ENCODE measurements at places on chromosomes 11 and 22.

DNA sequence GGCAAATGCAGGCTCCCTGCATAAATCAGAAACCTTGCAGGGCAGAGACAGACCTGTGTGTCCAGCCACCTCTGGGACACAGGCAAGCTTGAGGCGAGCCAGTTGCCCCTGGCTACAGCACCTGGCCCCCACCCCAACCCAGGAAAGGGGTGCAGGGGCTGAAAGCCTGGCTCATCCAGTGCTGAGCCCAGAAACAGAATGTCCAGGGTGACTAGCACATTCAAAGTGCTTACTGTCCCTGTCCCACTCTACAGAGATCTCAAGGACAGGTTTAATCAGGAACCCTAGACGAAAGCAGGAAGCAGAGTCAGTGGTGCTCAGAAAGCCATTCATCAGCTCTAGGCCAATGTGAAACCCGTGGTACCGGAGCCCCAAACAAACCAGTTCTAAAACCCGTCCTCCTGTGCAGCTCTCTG is 31.9 kb downstream of the PLEKHA7 start:
- peak; percentile 20 for DNase-seq

GRCh38 chr22:17172029-17172833 is 13.2 kb upstream of the HDHD5 start:
- peak; percentile 13 for DNase-seq

GRCh38 chr11:2528301-2529050 is 83.7 kb downstream of the KCNQ1 start:
- DNase-seq = no peak

- DNase-seq = no peak
Observed at GRCh38 chr22:20738394-20739089, 35.4 kb upstream of the SERPIND1 start.

- DNase-seq = no peak
Observed at GRCh38 chr11:134843735-134844134, 431.7 kb upstream of the B3GAT1 start.

DNA sequence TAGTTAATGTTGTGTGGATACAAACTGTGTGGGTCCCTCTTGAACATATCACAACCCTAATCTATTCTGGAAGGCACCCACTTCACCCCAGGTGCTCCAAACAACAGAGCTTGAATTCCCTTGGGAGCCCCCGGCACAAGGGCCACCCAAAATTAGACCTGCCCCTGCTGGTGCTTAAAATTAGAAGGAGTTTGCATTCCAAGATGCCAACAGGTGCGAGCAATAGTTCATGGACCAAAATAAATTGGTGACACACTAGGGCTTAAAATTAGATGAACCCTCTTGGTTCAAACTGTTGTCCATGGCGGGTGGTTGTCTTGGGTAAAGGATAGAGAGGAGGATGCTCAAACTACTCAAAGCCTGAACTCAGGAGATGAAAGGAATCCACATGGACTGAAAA is 291.5 kb downstream of the MN1 start:
- DNase-seq = no peak

DNA sequence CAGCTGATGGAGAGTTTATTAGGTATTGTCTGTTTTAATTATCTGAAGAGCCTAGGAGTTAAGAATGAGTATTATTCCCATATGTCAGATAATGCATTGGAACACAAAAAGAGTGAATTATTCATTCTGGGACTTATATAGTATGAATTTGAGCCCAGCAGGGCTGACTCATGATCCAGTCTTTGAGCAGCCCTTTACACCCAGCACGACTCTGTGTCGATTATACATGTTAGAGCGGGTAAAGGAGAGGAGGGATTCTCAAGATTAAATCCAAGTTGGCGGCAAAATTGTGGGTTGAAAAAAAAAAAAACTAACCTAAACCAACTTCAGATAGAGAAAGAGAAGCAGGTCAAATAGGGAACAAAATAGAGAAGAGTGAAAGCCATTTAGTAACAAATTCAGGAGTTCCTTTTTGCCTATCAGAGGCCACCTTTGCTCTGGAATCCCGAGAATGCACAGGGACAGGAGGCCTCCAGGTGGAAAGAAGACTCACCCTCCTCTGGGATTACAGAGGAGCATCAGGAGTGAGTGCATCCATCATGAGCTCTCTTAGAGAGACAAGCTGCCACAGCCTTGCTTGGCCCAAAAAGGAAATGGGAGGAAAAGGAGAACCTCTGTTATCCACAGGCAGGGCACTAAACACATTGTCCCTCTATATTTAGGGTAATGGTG is 3.1 kb downstream of the MRGPRX1 start:
- DNase-seq = no peak

GRCh38 chr11:47854667-47855066 is 6.5 kb upstream of the NUP160 start:
- no peak for DNase-seq

GRCh38 chr22:24043958-24044357 is 32.9 kb downstream of the CABIN1 start:
- no peak for DNase-seq

DNA sequence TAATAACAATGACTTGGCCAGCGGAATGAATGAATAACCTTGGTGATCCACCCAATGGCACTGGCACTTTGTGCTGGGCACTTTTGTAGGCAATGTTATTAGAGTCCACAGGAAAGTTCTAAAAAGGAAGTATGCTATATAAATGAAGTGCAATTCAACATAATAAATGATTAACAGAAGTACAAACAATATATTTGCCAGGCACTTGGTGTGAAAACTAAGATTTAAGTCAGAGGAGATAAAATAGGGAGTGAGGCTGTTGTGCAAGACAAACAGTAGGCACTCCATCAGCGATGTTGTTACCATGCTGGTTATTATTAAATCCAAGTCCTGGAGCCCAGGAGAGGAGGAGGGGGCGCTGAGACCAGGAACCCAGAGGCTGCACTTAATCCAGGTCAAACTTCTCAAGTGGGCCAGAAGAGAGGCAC is 173.8 kb downstream of the LARGE1 start:
- no peak for DNase-seq

DNA sequence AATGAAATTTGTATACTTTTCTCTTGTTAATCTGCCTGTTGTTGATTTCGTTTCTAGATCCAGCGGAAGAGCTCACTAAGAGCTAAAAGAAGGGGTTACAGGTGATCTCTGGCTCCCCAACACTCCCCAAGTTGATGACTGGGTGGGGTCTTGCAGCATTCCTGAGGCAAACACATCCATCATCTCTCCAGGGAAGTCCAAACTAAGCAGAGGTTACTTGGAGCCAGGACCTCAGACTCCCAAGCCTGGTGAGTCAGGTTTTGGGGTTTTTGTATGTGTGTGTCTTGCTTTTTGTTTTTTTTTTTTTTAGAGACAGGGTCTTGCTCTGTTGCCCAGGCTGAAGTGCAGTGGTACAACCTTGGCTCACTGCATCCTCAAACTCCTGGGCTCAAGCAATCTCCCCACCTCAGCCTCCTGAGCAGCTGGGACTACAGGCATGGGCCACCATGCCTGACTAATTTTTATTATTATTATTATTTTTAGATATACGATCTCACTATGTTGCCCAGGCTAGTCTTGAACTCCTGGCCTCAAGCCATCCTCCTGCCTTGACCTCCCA is 11.5 kb upstream of the RPS3 start:
- DNase-seq = no peak

GRCh38 chr11:12573707-12574485 is 100.3 kb upstream of the TEAD1 start:
- DNase-seq = no peak

GRCh38 chr11:33674035-33674814 is 26.4 kb downstream of the C11orf91 start:
- DNase-seq = no peak

- DNase-seq = no peak
Observed at GRCh38 chr11:45538939-45539338, 126.5 kb downstream of the CHST1 start.

- no peak for DNase-seq
Observed at GRCh38 chr11:71986131-71986530, 12.6 kb upstream of the IL18BP start.

- no peak for DNase-seq
Observed at GRCh38 chr22:46336119-46337078, 885 bp downstream of the TRMU start.

DNA sequence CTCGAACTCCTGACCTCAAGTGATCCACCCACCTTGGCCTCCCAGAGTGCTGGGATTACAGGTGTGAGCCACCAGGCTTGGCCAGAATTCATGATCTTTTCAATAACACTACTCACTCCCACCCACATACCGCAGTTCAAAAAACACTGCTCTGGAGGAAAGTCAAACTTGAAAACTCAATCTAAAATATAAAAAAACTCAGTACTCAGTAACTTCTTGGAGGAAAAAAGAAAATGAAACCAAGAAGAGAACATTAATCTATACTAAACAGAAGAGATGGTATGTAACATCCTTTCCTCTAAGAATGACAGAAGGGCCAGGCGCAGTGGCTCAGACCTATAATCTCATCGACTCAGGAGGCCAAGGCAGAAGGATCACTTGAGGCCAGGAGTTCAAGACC is 58.3 kb downstream of the MRTFA start:
- DNase-seq = no peak

- DNase-seq = no peak
Observed at GRCh38 chr11:99240192-99241030, 219.7 kb downstream of the CNTN5 start.

DNA sequence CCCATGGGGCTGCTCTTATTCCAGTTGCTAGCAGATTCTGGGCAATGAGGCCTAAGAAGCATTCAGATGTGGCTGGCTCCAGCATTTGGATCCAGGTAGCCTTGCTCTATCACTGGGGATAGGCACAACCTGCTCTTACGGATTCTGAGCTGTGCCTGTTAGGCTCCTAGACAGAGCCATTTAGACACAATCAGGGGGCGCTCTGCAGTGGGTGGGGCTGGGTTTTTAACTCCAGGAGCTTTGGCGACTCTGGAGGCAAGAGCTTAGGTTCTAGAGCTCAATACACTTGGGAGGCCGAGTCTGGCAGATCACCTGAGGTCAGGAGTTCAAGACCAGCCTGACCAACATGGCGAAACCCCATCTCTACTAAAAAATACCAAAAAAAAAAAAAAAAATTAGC is 32.0 kb downstream of the KCNC1 start:
- no peak for DNase-seq

GRCh38 chr22:29136782-29137700 is 64.2 kb downstream of the KREMEN1 start:
- DNase-seq = no peak

- DNase-seq = no peak
Observed at GRCh38 chr11:57426439-57426928, 437 bp downstream of the SLC43A3 start.

DNA sequence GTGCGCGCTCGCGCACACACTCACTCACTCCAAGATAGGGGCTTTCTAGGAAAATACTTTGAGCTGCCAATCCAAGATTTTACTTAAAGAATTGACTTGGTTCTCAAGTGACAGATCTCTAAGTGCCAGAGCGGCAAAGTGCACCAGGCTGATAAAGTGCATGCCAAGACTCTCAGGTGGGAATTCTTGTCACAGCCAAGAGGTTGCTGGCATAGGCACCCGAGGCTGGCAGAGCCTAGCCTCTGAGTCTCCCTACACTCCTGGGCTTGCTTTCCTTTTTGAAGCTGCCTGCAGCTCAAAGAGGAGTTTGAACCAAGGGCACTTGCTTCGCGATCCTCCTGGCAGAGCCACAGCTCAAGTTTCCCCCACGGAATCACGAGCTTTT is 2.5 kb upstream of the ADM start:
- peak; percentile 41 for DNase-seq

- DNase-seq = no peak
Observed at GRCh38 chr22:38710351-38710750, 4.6 kb downstream of the GTPBP1 start.

DNA sequence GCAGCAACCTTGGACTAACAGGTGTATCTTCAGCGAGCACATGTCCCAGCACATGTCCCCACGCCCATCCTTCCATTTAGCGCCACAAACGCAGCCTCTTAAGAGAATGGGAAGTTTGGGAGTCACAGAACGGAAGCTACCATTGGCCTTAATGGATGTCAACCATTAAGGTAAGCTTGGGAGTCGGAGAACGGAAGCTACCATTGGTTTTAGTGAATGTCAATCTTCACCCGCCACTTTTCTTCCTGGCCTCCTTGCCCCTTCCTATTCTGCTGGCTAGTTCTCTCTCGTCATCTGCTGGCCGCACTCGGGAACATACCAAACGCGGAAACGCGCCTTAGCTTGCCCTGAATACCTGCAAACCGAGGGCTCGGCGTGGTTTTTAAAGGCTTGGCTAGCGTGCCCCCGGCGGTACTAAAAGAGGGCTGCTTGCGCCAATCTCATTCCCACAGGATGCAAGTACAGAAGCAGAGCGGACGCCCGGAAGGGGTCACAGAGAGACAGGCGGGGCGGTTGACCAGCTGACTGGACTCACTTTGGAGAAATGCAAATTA is 24.3 kb downstream of the GLYATL1 start:
- DNase-seq = no peak

DNA sequence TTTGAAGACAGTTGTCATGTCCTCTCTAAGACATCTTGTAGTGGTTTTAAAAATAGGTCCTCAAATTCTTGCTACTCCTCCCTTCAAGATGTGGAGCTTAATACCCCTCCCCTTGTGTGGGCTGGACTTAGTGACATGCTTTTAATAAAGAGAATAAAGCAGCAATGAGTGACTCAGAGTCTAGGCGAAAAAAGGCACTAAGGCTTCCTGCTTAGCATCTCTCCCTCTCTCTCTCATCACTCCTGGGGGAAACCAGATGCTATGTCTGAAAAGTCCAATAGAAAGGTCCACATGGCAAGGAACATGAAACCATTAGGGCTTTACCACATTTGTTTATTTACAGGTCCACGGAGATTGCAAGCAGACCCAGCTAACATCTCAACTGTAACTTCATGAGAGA is 11.7 kb downstream of the SERGEF start:
- DNase-seq = no peak

DNA sequence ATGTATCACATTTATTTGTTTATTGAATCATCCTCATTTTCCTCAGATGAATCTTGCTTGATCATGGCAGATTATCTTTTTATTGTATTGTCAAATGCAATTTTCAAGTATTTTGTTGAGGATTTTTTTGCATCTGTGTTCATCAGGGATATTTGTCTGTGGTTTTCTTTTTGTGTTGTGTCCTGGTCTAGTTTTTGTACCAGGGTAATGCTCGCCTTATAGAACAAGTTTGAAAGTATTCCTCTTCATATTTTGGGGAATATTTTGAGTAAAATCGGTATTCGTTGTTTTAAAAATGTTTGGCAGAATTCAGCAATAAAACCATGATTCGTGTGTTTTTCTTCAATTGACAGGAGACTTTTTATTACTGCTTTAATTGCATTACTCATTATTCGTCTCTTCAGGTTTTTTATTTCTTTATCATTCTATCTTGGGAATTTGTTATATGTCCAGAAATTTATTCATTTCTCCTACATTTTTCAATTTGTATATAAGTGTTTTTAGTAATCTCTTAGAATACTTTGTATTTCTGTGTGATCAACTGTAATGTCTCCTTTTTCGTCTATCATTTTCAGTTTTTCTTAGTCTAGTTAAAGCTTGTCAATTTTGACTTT is 113.4 kb upstream of the SERPIND1 start:
- DNase-seq = no peak

DNA sequence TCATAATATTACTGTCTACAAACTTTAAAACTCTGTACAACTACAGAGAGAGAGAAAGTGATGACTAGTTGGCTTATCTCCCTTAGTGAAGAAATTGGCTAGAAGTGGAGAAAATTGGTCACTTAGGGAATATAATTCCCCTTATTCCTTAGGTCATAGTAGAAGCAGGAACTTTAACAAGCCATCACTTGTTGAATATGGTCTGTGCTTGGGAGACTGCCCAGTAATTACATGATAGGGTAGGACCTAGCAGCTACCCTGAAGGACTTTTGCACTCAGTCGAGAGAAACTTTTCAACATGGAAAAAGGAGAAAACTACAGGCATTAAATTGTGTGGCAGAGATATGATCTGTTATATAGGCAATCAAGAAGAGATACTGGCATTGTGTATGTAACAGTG is 576.5 kb upstream of the CCDC90B start:
- no peak for DNase-seq
